Right lobe of liver (tissue), 6 donors: ENCODE measurements at places on chromosomes 13 and 19.
A peak's percentile ranks its signal among the peaks of the same experiment; 100 is the strongest.

DNA sequence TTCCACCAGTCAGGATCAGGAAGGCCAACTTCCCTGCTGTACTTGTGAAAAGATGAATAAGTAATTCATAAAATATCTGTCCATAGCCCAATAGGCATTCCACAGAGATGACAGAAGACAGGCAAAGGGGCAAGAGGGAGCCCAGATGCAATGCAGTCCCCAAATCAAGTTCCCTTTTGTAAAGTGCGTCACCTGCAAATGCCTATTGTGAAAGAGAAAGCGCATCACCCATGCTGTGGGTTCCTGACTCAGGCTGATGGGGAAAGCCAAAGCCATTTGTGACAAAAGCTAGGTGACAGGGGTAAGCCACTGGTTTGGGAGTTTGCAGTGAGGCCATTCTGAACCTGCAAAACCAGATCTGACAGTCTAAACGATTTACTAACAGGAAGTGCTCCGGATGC, 157.5 kb upstream of the ZNF536 start:
- no peaks in the 10 kb centered on the region for H3K36me3 ChIP-seq
- no peaks in the 10 kb centered on the region for H3K27me3 ChIP-seq
- DNase-seq: no peak
- H3K27ac ChIP-seq: no peak overlapping the region

GRCh38 chr19:49889687-49890348, 6.9 kb downstream of the IL4I1 start:
- H3K27me3 ChIP-seq: no peaks in the 10 kb centered on the region
- peak; percentile 59 for DNase-seq
- no peak overlapping the region for H3K27ac ChIP-seq

GRCh38 chr19:42229301-42229854, 9.3 kb downstream of the ZNF526 start:
- H3K4me1 ChIP-seq: no peaks in the 10 kb centered on the region
- no peak overlapping the region for H3K4me3 ChIP-seq
- no peaks in the 10 kb centered on the region for H3K27me3 ChIP-seq
- H3K27ac ChIP-seq: no peak overlapping the region
- no peak for DNase-seq

GRCh38 chr13:98780451-98780850, 28.0 kb upstream of the SLC15A1 start:
- no peaks in the 10 kb centered on the region for H3K27me3 ChIP-seq
- H3K4me3 ChIP-seq: no peak overlapping the region
- DNase-seq: no peak
- no peak overlapping the region for H3K27ac ChIP-seq
